KG1 (cell line): ENCODE measurements at places on chromosomes 13 and 19.
A peak's percentile ranks its signal among the peaks of the same experiment; 100 is the strongest.

DNA sequence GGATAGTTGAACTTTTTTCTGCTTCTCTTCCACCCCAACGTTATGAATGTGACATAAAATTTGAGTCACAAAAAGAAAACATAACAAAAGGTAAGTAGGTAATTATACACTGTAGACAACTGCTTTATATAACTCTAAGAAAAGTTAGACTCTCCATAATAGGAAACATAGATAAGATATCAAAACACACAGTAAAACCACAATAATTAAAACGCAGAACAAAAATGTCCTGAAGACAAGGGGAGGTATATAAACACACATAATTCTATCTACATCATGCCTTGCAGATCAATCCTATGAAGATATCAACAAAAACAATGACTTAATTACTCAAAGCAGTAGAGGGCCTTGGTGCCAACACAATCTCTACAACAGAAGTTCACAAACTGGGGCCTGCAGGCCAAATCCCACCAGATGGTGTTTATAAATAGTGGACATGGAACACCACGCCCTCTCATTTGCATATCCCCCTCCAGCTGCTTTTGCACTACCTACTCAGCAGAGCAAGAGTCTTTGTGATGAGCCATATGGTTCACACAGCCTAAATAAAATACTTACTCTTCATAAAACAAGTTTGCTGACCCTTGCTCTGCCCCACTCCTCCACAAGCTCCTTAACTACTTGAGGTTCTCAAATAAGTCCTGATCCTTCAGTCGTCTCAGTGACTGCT lies 254.7 kb downstream of the KLF12 start:
- no peak for DNase-seq

DNA sequence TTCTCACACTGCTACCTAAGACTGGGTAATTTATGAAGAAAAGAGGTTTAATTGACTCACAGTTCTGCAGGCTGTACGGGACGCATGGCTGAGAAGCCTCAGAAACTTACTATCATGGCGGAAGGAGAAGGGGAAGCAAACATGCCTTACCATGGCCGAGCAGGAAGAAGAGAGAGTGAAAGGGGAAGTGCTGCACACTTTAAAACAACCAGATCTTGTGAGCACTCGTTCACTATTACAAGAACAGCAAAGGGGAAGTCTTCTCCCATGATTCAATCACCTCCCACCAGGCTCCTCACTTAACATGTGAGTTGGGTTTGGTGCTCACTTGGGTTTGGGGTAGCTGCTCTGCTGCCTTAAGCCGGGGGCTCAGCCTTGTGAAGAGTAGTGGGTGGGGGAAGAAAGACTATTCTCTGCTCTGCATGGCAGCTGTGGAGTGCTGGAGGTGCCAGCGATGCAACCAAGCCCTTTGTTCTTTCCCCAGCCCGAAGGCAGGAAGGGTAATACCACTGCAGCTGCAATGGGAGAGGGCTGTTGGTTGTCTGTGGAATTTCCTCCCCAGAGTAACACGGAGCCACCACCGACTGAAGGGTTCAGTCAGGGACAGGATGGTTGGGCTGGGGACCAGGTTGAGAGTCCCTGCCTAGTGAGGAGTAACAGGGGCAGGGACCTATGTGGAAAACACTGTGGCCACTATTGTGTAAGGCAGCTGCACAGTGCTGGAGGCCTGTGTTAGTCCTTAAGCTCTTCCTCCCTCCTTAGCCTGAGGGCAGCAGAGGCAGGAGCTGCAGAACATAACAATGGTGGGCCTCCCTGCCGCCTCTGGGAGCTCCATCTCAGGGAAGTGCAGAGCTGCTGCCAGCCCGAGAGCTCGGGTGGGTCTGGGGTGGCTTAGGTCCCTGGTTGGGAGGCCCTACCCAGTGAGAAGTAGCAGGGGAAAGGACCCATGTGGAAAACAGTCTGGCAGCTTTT lies 1262.5 kb downstream of the EFNB2 start:
- peak; percentile 18 for DNase-seq

GRCh38 chr19:10226376-10227025 lies 4.6 kb downstream of the S1PR2 start:
- no peak for DNase-seq

GRCh38 chr19:8335343-8336071 lies 7.6 kb downstream of the KANK3 start:
- DNase-seq: no peak

DNA sequence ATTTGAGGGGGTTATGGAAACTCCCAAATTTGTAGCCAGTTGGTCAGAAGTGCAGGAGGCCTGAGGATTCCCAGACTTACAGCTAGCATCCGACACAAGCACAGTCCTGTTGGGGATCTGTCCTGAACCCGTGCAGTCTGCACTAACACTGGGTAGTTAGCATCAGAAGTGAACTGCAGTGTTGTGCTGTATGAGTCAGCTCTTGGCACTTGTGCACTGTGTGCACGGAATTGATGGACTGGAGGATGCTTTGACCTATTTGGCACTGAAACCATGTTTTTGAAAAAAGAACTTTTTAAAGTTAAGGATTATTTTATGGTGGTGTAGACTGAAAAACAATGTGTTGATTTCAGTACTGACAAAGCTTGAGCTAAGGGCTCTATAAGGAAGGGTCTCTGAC lies 279.0 kb downstream of the NHLRC3 start:
- DNase-seq: no peak

DNA sequence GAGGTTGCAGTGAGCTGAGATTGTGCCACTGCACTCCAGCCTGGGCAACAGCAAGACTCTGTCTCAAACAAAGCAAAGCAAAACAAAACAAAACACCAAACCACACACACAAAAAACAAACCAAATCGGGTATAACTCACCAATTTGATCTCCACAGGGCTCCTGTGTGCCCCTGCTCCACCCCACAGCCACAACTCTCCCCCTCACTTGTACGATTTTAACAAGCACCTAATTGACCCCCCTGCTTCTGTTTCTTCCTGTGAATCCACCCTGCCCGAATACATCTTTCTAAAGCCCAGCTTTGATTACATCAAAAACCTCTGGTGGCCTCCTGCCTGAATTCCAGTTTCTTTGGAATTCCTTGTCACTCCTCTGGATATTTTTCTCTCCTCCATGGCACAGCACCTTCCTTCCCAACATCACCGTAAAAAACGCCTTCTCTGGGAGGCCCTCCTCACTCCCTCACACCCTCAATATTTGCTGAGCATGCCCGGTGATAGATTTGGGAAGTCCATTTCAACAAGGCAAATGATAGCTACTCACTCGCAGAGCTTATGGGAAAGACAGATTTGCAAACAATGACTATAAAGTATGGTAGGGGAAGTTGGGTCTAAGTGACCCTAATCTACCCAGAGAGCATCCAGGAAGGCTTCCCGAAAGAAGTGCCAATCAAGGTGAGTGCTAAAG lies 11.6 kb upstream of the RANBP3 start:
- no peak for DNase-seq

DNA sequence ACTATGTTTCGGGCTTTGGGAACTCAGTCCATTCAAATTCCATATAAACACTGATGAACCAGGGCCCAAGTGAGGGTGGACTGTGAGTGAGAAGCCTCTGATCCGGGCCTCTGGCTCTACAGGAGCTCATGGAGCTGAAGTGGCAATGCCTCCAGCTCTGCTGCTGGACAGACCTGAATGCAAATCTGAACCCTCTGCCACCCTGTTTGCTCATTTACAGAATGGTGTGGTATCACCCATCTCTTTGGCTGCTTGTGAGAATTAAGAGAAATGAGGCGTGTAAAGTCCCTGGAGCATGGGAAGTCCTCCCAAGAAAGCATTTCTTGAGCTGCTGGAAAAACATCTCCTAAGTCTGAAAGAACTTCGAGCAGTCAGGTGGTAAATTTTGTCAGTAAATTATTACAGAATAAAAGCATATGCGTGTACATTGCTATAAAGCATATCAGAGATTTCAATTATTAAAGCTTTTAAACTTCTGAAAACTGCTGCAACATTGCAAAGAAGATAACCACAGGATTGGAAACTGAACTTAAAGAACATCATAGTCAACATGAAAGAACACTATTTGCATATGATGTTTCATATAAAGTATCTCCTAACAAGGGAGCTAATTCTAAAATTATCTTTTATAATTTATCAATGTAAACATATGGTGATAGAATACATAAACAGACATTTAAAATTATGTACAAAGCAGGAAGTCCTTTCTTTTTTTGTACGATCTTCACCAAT lies 369.0 kb downstream of the UQCRFS1 start:
- DNase-seq: no peak

DNA sequence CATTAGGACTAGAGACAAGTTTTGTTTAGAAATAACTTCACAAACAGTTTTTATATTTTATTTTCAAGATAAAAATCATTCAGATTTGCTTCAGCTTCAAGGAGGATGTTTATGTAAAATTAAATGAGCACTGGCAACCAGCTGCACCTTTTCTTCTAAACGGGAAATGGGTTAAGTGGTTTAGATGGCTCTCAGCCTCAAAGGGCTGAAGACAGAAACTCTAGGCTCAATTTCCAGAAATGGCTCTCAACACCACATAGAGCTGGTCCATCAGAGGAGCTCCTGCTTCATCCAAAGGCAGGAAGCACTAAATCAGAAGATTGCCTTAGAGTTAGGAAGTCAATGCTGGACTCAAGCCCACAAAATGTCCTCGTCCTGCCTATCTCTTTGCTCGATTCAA lies 74.7 kb downstream of the ZNF429 start:
- DNase-seq: no peak

- DNase-seq: peak; percentile 68
Measured at GRCh38 chr13:42272804-42273175, 838 bp downstream of the AKAP11 start.

DNA sequence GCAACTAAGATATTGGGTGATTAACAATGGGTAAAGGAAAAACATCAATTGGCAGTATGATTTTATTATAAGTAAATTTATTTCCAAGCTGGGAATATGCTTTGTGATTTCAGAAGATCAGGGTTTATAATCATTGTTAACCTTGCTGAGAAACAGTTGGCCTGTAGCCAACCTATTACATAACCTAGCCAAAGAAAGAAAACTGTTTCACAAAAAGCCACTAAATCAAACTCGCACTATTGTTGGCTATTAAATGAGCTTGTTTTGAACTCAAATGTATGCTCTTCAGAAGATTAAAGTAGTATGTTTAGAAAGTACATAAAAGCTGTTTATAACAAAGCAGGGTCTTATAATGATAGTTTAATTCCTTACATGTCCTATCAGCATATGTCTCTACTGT lies 151.7 kb downstream of the LHFPL6 start:
- no peak for DNase-seq

DNA sequence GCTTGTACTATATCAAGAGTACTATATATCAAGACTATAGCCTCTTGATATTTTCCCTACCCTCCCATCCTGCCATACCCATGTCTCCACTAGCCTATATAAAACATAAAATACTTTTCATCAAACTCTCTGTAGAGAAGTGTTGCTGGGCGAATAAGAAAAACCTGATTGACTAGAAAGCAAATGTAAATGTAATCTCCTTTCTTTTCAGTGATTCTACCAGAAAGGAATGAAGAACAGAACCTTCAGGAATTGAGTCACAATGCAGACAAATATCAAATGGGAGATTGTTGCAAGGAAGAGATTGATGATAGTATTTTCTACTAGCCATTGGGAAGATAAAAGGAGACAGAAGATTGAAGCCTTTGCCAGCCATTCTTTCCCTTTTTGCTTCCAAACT lies 89.2 kb downstream of the KCNRG start:
- no peak for DNase-seq

- DNase-seq: no peak
Measured at GRCh38 chr13:59890054-59890453, 273.7 kb downstream of the DIAPH3 start.

- DNase-seq: no peak
Measured at GRCh38 chr19:48807590-48808308, 3.1 kb downstream of the BCAT2 start.

- no peak for DNase-seq
Measured at GRCh38 chr19:33686687-33687480, 65.1 kb downstream of the CHST8 start.

DNA sequence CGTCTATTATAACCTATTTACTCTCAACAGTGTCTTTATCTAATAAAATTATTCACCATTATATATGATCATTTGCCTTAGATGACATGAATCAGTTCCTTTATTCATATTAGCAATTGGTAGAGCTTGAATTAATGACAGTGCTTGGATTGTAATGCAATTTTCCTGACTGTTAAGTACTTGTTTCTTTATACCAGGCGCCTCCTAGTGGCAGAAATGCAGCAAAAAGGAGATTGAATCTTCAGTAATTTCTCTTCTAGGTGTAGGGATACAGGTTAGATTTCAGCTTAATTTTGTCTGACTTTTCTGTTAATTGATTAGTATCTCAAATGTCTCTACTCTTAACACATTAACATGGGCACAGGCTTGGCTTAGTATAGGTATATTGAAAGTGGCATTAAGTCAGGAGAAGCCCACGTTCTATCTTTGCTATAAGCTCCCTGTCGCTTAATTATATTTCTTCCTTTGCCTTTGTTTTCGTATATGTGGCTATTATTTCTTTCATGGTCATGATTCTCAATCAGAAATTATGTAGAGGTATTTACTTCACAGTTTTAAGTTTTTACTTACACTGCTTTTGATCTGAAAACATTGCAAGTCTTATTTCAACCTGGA lies 9.1 kb upstream of the LHFPL6 start:
- no peak for DNase-seq

GRCh38 chr19:46471116-46471733 lies at the start of gene PNMA8A:
Gene PNMA8A, minus strand, starts transcription at chr19:46471563. Its CDS starts 528 bp downstream, at chr19:46471035.
- DNase-seq: no peak

DNA sequence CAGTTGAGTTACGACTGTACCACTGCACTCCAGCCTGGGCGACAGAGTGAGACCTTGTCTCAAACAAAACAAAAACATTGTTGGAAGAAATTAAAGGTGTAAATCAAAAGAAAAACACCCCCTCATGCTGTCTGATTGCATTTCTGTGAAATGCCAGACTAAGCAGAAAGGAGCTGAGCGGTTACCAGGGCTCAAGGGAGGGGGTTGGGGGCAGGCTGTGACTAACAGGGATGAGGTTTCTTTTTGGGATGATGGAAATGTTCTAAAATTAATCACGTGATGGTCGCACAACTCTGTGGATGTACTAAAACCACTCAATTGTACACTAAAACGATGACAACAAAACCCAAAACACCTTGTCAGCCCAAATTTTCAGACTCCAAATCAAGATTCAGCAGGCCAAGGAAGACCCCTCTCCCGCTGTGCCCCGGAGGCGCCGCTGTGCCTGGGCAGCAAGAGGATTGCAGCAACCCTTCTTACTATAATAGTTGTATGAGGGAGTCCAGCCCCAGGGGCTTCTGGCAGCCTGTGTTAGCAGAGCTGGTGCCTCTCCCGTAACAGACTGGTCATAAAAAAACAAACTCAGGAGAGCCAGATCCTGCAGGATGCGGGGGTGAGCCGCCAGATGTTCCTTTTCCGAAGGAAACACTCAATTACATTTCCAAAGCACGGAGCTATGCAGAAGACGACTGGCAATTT lies 20.9 kb downstream of the CAPS start:
- no peak for DNase-seq
